ENCODE measurements at places on chromosomes 16 and 17. TPM values are rescaled to one million over a fixed set of nuclear protein-coding genes. Genes with fewer than 3 reads are reported as not detected.

Gene OR1A1
- not detected for total RNA-seq

DNA sequence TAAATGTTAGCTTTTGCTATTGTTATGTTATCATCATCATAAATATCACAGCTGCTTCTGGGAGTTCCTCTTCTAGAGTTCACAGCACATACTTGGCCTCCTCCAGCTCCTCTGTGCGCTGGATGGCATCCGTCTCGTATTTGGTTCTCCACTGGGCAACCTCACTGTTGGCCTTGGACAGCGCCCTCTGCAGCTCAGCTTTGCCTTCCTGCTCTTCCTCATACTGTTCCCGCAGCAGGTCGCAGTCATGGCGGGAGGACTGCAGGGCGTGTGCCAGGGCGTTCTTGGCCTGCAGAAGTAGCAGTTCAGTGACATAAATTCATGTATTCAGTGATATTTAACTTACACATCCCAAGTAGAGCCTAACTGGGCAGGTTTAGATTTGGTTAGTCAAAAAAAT, 23.4 kb downstream of the MYH8 start:
- no peak for DNase-seq

DNA sequence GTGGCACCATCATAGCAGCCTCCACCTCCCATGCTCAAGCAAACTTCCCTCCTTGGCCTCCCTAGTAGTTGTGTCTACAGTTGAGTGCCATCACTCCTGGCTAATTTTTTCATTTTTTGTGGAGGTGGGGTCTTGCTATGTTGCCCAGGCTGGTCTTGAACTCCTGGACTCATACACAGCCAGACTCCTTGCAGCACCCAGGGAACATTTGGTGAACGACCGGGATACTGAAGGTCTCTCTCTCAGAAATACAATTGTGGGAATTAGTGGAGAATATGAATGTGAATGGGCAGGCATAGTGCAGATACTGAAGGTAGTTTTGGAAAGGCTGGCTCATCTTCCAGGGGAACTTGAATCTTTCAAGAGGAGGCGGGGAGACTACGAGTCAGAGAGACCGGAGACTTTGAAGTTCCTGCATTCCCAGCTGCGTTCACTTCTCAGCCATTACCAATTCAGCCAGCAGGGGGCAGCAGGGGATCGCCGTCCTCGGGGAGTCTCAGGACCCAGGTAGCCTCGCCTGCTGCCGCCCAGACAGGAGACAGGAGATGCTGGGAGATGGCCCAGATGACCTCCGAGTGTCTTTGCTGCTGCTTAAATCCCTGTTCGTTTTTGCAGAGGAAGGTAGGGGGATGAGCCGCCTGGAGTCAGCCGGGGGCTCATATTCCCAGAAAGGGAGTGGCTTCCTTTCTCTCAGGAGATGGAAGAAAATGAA, 68.6 kb downstream of the HAPSTR1 start:
- DNase-seq = peak; percentile 75

GRCh38 chr17:81095383-81095762, 60.4 kb downstream of the BAIAP2 start:
- DNase-seq = no peak

DNA sequence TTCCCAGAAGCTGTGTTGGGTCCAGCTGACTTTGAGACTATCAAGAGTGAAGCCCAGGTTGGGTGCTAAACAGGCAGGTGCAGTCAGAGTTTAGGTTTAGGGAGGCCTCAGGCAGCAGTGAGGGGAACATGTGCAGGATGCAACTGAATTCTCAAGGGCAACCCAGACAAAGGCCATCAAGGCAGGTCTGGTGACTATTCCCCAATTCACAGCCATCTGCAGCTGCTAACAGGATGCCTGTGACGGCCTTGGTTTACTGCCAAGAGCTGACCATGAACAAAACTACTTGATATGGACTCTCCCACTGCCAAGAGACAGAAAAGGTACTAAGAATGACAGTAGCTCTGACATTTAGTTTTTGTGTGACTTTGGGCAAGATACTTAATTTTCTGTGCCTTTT, 45.2 kb upstream of the BCAR1 start:
- no peak for DNase-seq

DNA sequence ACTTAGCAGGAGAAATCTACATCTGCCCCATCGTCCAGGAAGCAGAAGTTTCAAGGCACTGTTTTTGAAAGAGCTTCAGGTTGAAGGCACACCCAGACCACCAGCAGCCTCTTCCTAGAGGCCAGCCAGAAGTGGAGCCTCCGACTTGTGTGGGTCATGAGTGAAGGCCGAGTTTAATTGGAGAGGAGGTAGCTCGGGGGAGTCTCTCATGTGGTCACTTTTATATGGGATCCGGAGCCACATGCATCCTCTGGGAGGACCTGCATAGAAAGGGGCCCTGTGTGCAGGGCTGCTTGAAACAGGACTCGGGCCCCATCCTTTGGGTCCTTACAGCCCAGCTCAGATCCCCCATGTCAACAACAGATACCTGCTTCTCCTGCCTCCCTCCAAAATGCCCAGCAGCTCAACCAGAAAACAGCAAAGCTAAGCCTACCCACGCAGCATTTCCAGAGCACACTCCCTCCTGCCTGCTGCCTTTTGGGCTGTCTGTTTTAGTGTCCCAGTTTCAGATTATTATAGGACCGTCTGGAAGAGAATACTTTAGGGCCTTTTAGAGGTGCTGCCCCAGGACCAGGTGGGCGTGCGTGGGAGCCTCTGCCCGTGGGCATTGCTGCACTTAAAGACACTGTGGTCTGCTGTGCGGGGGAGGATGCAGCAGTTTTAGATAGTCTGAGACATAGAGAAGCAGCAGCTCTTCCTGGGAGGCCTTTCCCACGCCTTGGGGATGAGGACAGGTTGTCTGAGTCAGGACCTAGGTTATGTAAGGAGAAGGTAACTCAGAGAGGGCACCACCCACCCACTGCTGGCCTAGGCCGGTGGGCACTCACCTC, 29.5 kb downstream of the MPRIP start:
- no peak for DNase-seq

All from HCT116 (cell line).